DMS53 (cell line): ENCODE measurements at places on chromosomes 16 and 17.

DNA sequence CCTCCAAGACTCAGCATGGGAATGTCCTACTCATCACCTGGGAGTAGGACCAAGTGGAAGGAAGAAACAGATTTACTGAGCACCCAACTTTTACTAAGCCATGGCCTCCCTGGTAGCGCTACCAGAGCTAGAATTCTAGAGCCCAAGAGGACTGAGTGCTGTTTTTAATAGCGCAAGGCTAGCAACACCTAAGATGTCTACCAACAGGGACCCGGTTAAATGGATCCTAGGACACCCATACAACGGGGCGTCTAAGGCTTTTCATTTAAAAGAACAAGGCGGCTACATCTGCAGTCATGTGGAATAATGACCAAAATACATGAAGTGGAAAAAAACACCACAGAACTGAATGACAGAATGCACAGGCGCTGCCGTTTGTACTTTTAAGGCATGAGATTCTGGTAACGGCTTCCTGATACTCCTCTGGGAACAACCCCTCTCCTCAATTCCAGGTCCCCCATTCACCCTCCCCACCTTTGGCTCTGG, 5.1 kb downstream of the GGA2 start:
- DNase-seq: no peak

DNA sequence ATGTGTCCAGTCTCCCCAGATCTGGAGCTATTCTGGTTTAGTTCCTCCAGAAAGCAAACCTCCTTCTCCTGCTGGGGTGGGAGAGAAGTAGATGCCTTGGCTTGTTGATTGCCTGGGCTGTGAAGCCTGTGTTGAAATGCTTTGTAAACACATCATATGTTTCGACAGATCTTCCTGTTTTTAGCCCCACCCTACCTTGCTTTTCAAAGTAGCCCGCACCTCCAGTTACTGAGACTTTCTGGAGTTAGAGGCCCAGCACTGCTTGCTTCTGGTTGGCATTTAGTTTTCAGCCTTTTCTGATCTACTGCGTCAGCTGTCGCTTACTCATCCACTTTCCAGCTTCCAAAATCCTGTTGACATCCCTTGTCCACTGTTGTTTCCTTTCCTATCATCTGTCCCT, 17.9 kb upstream of the NDEL1 start:
- no peak for DNase-seq

- DNase-seq: no peak
Observed at GRCh38 chr17:68640242-68640989, 39.2 kb upstream of the FAM20A start.

GRCh38 chr17:50916708-50917417, 50.7 kb upstream of the TOB1 start:
- DNase-seq: no peak

DNA sequence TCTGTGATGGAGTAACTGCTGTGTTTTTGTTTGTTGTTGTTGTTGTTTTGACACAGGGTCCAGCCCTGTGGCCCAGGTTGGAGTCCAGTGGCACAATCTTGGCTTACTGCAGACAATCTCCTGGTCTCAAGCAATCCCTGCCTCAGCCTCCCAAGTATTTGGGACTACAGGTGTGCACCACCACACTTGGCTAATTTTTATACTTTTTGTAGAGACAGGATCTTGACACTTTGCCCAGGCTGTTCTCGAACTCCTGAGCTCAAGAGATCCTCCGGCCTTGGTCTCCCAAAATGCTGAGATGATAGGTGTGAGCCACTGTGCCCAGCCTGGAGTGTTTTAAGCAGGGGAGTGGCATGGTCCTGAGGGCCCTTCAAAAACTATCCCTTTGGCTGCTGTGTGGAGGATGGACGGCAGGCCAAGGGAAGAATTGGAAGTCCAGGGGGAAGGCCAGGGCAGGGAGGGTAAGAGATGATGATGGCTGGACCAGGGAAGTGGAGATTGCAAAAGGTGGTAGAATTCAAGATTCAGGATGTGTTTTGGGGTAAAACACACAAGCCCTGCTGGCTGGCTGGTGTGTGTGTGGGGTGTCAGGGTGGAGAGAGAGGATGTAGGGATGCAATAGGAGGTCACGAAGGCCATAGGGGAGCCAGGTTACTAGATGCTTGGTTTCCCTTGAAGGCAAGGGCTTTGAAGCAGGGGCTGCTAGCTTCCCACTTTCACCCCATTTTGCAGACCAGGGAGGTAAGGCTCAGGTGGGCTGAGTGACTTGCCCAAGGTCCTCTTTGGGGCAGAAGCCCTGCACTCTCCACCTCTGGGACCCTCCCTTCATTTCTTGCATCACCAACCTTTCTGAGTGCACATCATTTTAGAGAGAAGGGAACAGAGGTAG, 18.8 kb upstream of the PLLP start:
- DNase-seq: no peak

GRCh38 chr17:60134396-60135150, 15.2 kb upstream of the CA4 start:
- peak; percentile 51 for DNase-seq

- no peak for DNase-seq
Observed at GRCh38 chr16:15810411-15810810, 46.4 kb downstream of the MYH11 start.

DNA sequence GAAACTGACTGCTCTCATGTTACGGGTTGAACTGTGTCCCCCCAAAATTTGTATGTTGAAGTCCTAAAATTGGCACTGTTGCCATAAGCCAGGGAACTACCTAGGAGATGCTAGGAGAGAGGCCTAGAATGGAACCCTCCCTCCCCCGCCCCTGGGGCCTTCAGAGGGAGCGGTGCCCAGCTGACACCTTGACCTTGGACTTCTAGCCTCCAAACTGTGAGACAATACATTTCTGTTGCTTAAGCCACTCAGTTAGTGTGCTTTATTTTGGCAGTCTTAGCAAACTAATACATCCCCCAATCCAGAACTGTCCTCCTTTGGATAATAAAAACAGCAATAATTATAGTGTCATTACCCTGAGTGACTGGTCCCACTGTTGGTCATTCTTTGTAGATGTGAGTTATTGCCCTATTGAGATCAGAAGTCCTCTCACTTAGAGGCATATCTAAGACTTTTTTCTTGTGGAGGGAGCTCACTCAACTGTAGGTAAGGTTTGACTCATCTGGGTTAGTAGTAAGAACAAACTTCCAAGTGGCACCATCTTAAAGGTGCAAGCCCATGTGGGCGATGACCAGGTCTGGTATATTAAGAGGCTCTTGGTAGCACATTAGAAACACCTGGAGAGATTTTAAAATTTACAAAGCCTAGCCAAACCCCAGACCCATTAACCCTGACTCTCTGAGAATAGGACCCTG, 93.0 kb upstream of the HLF start:
- no peak for DNase-seq

DNA sequence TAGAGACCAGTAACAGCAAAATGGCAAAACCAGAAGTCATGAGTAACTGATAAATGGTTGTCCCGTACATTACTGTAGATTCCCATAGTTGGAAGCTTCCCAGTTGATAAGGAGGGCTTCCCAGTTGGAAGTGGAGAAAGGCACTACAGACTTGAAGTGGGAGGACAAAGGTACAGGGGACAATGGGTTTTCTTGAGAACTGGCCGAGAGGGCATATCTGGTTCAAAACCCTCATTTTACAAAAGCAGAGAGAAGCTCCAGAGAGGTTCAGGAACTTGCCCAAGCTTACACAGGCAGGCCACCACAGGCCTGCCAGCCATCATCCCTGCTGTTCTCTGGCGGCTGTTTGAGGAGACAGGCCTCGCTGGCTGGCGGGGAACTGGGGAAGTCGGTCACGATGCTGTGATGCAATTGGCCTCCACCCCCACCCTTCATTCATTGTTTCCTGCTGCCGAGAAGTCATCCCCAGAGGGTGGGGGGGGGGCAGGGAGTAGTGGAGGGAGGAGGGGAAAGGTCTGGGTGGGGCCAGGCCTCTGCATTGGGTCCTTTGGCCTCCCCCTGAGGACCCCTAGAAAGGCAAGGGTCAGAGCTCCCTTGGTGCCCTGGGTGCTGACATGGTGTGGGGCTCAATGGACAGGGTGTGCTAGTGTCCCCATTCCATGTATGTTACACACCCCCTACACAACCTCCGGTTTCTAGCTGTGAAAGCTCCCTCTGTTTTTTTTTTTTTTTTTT, 3.0 kb downstream of the UBALD2 start:
- peak; percentile 51 for DNase-seq

- DNase-seq: peak; percentile 75
Observed at GRCh38 chr16:89598199-89598598, 15.2 kb upstream of the DPEP1 start.

DNA sequence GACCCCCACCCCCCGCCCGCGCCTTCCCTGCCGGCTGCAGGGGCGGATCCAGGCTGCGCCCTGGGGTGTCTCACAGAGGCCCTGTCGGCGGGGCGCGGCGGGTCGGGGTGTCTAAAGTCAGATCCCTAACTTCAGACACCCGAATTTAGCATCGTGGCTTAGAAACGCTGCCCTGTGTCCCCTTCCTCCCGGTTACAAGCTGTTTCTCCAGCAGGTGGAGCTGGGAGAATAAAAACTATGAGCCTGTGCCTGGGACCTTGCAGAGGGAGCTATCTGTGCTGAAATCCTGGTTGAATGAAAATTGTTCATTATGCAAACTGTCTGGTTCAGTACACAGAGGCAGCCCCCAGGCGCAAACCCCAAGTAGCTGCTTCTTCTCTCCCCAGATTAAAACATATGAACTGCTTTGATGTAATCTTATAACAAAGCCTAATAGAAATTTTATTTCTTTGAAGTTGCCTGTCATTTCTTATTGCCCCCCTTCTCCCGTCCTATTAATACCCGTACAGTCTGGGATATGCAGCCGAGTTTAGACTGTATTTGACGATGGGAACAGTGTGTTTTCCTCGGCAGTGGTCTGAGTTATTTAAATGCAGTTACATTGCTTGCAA, 79.0 kb downstream of the RPA1 start:
- DNase-seq: peak; percentile 80

GRCh38 chr16:84511180-84511800, 6.8 kb upstream of the MEAK7 start:
- DNase-seq: peak; percentile 87

DNA sequence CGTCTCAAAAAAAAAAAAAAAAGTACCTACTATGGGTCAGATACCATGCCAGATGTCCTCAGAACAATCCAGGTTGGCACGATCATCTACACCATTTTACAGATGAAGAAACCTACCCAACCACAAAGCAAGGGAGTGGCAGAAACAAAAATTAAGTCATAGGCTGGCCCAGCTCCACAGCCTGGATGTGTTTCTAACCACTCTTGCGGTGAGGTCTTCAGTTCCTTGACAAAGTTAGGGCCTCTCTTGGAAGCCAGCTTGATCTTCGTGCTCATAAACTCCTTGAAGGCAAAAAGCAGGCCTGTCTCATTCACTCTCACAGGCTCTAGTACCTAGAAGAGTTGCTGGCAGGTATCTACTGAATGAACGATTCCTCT, 6.2 kb downstream of the GGA2 start:
- DNase-seq: no peak

- DNase-seq: no peak
Observed at GRCh38 chr17:9912121-9913099, 7.3 kb upstream of the RCVRN start.

GRCh38 chr17:1005361-1005946, 8.5 kb downstream of the TIMM22 start:
- peak; percentile 12 for DNase-seq

DNA sequence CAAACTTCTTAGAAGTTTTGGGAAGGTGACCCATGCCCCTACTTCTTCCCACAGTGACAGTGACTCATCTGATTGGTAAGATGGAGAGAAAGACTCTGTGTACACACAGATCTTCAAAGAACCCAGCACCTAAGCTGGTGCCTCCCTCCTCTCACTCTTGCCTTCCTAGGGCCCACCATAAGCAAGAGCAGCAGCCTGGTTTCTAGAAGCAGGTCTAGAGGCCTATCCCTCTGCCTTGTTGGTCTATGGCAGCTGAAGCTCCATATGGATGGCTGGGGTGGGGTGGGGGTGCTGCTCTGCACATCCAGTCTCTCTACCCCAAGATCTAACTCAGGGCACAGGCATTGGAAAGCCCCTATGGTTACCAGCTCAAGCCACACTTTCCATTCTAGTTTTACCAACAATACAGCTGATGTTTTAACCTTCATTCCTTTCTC, 47.5 kb downstream of the STAT3 start:
- DNase-seq: no peak

GRCh38 chr17:79338152-79338551, 263.5 kb downstream of the ENGASE start:
- no peak for DNase-seq

- no peak for DNase-seq
Observed at GRCh38 chr17:28485049-28485448, 11.6 kb downstream of the SLC13A2 start.

DNA sequence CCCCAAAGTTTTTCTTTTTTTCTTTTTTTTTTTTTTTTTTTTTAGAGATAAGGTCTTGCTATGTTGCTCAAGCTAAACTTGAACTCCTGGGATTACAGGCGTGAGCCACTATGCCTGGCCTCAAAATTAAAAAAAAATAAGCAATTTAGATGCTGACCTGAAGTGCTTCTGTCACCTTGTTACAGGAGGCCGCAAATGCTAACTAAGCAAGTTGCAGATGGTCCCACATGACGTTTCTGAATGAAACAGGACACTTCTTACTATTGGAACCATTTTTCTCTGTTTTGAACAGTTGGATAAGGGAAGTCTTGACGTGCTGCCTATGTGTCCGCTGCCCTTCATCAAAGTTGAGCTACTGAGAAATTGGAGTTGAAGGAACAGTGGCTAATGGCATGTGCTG, 8.8 kb downstream of the ANKRD40CL start:
- DNase-seq: peak; percentile 49

DNA sequence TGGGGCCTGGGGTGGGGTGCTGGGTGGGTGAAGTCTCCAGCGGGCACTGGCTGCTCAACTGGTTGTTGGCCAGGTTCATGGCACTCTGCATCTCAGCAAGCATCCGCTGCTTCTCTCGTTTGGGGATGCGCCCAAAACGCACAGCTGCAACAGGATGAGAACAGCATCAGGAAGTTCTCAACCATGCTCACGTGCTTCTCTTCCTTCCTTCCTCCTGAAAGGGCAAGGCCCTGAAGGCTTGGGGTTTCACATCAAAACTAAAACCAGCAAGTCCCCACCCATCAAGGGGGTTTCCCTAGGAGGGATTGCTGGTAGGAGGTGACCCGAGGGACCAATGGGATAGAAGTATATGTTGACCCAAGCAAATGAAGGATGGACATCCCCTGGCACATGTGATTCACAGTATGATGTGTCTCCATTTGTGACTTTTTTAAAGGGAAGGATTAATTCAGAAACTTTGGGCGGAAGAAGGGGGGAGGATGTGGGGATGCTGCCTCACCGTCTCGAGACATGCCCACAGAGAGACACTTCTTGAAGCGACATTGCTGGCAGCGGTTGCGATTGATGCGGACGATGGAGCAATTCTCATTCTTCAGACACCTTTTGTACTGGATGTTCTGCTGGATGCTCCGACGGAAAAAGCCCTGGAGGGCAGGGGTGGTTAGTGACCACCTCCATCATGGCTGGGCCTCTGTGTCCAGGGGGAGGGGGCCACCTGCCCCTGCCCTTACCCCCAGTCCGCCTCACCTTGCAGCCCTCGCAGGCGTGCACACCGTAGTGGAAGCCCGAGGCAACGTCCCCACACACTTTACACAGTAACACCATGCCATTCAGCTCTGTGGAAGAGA, 4.2 kb downstream of the NR1D1 start:
- no peak for DNase-seq

GRCh38 chr17:66737524-66737923, 97.4 kb upstream of the CACNG5 start:
- no peak for DNase-seq
